ENCODE measurements at places on chromosomes 4 and X.

- DNase-seq = no peak
Measured at GRCh38 chrX:120517936-120518335, 42.8 kb downstream of the CUL4B start.

DNA sequence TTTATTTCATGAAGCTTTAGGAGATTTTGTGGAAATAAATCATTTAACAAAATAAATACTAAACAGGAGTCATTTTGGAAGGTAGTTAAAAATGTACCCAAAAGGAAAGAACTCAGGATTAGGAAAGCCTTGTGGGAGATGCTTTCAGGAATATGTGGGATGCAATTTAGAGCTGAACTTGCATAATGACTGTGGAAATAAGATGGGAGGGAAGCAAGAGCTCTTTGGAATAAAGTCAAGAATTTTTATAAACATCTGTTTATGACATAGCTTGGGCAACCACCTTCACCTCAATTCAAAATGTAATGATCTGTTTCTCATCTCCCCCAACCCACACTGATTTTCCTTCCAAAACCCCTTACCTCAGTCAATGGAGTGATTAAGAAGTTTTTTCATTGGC, 623.8 kb downstream of the FAT4 start:
- no peak for DNase-seq

- peak; percentile 90 for DNase-seq
Measured at GRCh38 chr4:1192091-1192492, 19.7 kb upstream of the SPON2 start.

DNA sequence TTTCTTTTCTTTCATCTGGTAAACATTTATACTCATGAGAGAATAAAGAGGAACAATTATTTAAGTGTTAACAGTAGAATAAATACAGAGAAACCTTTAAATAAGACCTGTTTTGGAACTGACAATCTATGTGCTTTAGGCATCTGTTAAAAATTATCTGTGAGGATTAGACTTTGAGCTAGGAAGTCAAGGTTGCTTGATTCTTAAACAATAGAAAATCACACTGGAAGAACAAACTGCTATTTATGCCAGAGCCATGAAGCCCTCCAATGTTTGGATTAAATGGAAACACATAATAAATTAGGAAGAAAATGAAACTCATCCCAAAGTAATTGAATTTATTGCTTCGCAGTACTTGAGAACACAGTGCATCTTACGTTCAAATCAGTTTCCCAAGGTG, 207.2 kb upstream of the NPY2R start:
- DNase-seq = no peak

GRCh38 chr4:68369142-68369805, 19.4 kb upstream of the YTHDC1 start:
- no peak for DNase-seq

DNA sequence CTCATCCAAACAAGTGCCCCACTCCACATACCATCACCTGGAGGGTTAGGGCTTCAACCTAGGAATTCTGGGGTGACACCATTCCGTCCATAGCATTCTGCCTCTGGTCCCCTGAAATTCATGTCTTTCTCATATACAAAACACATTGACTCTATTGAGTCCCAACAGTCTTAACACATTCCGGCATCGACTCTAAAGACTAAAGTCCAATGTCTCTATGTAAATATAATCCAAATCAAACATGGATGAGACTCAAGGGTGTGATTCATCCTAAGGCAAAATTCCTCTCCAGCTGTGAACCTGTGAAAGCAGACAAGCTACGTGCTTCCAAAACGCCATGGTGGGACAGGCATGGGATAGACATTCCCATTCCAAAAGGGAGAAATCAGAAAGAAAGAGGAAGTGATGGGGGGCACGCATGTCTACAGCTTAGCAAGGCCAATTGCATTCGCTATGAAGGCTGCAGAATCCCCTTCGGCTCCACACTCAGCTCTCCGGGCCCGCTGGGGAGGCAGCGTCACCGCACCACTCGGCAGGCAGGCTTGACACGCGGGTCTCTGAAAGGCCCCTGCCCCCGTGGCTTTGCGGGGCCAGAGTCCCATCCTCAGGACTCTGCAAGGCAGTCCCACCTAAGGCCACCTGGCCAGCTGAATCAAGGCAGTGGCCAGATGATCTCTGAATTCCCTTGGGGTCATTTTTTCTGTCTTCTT, 53.2 kb downstream of the ADRA2C start:
- no peak for DNase-seq

- no peak for DNase-seq
Measured at GRCh38 chrX:16320765-16321355, 153.6 kb downstream of the MAGEB17 start.

DNA sequence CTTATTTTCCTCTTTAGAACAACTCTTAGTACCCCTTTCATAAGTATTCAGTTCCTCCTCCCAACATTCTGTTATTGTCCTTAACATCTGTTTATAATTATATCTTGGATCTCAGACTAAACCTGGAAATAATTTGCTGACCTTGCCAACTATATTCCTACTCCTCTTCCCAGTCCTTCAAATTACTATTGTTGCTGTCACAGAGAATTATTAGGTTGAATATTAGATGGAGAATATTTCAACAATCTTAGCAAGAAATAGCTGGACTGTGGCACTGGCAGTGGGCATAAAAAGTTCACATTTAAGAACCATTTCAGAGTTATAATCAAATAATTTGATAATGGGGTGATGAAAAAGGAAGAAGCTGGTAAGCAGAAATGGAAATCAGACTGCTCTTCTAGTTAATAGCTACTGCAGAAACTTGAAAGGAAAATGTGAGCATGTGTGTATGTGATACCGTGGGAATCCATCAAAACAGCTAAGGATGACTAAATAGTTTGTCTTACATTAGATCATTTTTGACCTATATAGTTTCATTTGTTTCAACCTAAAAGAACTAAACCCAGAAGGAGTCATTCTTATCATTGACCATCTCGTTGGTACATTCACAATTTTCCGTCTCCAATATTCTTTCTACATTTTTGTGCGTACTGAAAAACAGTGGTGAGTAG, 43.3 kb upstream of the PRDM8 start:
- DNase-seq = no peak

GRCh38 chr4:65018313-65018712, 609.1 kb upstream of the TECRL start:
- DNase-seq = no peak

GRCh38 chrX:31499109-31499508, 427.3 kb upstream of the FTHL17 start:
- no peak for DNase-seq

GRCh38 chrX:140724309-140724708, 14.8 kb downstream of the LINC00632 start:
- no peak for DNase-seq

DNA sequence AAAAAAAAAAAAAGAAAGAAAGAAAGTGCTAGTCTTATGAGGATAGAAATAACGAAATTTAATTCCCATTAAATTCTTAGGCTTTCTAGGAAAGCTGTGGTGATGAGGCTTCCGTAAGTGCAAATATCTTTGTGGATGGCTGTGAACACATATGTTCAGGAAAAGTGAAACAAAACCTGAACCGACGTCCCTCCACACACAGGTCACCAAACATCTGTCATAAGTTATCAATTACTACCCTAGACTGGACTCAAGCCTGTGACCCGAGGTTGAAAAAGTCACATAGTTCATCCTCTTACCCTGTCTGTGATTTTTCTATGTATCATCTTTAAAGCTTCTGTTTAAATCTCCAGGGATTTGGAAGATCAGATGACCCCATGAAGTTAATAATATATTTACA, 24.8 kb downstream of the HHIP start:
- no peak for DNase-seq

All from testis (tissue), 5 donors.